ENCODE measurements at places on chromosomes 1 and 21.

DNA sequence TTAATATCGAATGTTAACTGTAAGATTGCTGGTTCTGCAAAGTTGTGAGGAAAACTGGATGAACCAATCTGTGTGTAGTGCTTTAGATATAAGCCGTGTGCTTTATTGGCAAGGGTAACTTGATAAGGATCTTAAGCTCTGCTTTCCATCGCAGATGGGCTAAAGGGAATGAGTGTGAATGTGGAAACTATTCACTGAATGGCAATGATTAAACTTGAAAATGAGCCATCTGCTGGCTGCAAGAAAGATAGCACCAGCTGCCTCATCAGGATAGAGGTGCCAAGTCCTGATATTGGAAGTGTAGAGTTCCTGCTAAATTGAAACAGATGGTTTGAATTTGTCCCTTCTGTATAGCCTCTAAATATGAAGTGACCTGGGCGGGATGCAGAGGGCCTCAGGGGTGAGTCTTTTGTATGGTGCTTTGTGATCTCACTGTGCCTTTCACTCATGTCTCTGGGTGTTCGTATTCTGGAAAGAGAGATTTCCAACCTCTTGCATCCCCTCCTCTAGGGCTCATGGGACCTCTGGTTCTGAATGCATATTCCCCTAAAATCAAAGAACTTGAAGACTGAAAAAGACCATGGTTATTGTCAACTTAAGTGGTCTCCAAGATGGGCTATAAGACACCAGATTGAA, 9.2 kb downstream of the FCRL3 start:
- no peak overlapping the region for H3K4me3 ChIP-seq
- H3K36me3 ChIP-seq: no peaks in the 10 kb centered on the region
- no peak overlapping the region for H3K27ac ChIP-seq
- no peaks in the 10 kb centered on the region for H3K27me3 ChIP-seq
- H3K4me1 ChIP-seq: no peaks in the 10 kb centered on the region
- DNase-seq: peak; percentile 3

GRCh38 chr1:14517841-14518180, 80.7 kb upstream of the KAZN start:
- H3K4me1 ChIP-seq: peaks cover 4% of the 10 kb centered on the region
- DNase-seq: no peak
- no peak overlapping the region for H3K27ac ChIP-seq
- H3K36me3 ChIP-seq: no peaks in the 10 kb centered on the region
- H3K4me3 ChIP-seq: no peak overlapping the region

DNA sequence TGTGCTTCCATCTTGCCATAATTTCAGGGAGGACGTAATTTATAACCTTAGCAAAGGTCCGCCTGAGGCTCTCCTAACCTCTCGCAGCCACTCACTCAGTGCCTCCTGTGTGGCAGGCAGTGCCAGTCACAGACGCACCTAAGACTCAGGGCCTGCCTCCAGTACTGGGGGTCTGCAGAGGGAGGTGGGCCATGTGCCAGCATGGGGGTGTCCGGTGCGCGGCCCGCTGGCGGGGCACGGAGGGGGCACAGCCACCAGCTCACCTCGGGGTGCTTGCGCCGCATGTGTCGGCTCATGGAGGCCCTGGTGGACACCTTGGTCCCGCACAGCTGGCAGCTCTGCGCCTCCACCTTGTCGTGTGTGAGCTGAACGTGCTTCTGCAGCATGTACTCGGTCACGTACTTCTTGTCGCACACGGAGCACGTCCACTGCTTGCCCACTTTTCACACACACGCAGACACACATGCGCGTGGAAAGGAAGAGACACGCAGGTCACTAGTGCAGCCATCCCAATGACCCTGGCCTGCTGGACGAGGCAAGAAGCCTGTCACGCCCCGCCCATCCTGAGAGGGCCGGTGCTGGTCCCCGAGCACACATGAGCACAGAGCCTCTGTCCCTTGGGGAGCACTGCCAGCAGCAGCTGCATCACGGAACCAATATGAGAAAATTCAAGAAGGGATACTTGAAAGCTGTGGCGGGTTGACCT, 43.2 kb upstream of the RIPK4 start:
- DNase-seq: no peak
- no peaks in the 10 kb centered on the region for H3K4me1 ChIP-seq
- H3K4me3 ChIP-seq: peak overlapping the region; percentile 55
- no peak overlapping the region for H3K27ac ChIP-seq

- DNase-seq: no peak
- H3K27ac ChIP-seq: no peak overlapping the region
- H3K4me1 ChIP-seq: no peaks in the 10 kb centered on the region
- H3K27me3 ChIP-seq: no peaks in the 10 kb centered on the region
Measured at GRCh38 chr21:35095859-35096291, 46.8 kb upstream of the RUNX1 start.

DNA sequence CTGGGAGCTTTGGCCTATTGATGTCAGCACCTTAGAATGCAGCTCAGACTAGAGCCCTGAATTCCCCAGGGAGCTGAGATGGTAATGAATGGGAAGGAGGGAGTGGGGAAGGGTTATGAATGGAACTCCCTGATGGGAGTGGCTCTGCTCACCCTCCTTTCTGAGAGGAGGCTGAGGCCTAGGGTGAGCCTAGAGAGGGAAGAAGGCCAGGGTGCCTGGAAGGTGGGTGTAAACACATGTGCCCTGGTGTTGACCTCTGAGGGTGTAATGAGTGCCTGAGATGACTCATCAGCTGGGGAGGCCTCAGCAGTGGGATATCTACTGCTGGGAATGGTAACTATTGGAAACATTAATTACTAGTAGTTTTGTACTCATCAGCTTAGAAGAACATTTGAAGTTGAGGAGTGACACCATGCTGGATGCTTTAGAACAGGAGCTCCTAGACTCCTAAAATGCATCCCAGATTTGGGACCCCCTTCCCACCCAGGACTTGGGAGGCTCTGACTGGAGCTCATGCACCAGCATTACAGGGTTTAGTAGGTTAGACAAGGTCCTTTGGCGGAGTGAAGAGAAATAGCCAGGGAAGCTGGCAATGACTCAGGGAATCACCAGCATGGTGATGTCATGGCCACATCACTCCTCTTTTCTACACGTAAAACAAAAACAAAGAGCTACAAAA, 16.0 kb upstream of the PIGV start:
- no peak for DNase-seq
- H3K27ac ChIP-seq: no peak overlapping the region

- H3K27ac ChIP-seq: no peak overlapping the region
- H3K27me3 ChIP-seq: no peaks in the 10 kb centered on the region
- H3K4me1 ChIP-seq: no peaks in the 10 kb centered on the region
- DNase-seq: no peak
- no peaks in the 10 kb centered on the region for H3K36me3 ChIP-seq
- no peak overlapping the region for H3K4me3 ChIP-seq
Measured at GRCh38 chr1:240621249-240621648, 9.3 kb upstream of the GREM2 start.

- H3K4me1 ChIP-seq: no peaks in the 10 kb centered on the region
- no peak overlapping the region for H3K27ac ChIP-seq
- H3K36me3 ChIP-seq: peaks cover 37% of the 10 kb centered on the region
- DNase-seq: no peak
- H3K4me3 ChIP-seq: no peak overlapping the region
- H3K27me3 ChIP-seq: no peaks in the 10 kb centered on the region
Measured at GRCh38 chr1:201850053-201850397, 21.1 kb downstream of the IPO9 start.

DNA sequence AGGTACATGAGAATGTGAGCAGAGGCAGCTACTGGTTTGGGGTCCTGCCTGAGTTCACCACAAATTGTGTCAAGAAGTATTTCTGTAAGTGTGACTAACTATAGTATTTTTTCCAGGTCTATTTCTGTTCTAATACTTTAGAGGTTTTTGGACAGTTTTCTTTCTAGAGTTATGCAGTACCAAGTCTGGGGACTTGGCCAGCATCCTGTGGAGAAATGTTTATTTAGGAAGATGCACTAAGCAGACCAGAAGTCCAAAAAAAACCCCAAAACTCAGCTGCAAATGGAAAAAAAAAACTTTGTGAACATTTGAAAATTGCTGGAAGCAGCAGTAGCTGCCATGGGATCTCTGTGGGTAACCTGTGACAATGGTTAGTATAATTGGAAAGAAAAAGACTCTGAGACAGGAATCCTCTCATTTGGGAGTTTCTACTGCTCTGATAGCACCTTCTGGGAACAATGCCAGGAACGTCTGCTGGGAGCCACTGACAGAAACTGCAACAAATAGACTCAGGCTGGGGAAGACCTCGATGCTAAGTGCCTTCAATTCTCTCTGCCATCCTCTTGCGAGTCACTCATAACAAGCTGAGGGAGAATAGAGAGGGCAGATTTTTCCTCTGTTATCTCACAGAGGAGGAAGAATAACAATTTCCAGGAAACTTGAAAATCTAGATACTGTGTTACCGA, 37.6 kb downstream of the OR10R2 start:
- H3K27me3 ChIP-seq: no peaks in the 10 kb centered on the region
- H3K27ac ChIP-seq: no peak overlapping the region
- no peaks in the 10 kb centered on the region for H3K36me3 ChIP-seq
- no peak overlapping the region for H3K4me3 ChIP-seq

GRCh38 chr21:45047257-45047656, 27.1 kb upstream of the ADARB1 start:
- H3K27me3 ChIP-seq: no peaks in the 10 kb centered on the region
- peaks cover 2% of the 10 kb centered on the region for H3K4me1 ChIP-seq
- no peaks in the 10 kb centered on the region for H3K36me3 ChIP-seq
- H3K4me3 ChIP-seq: no peak overlapping the region
- no peak for DNase-seq

GRCh38 chr1:240310226-240310925, 218.7 kb downstream of the FMN2 start:
- H3K36me3 ChIP-seq: no peaks in the 10 kb centered on the region
- H3K27ac ChIP-seq: no peak overlapping the region
- H3K27me3 ChIP-seq: no peaks in the 10 kb centered on the region
- H3K4me3 ChIP-seq: no peak overlapping the region
- no peak for DNase-seq

- no peaks in the 10 kb centered on the region for H3K27me3 ChIP-seq
- H3K36me3 ChIP-seq: peaks cover 60% of the 10 kb centered on the region
- DNase-seq: no peak
- H3K27ac ChIP-seq: no peak overlapping the region
- no peak overlapping the region for H3K4me3 ChIP-seq
- peaks cover 10% of the 10 kb centered on the region for H3K4me1 ChIP-seq
Measured at GRCh38 chr1:224430511-224431113, 4.0 kb downstream of the WDR26 start.

GRCh38 chr21:16438761-16439160, 709.0 kb downstream of the USP25 start:
- H3K27me3 ChIP-seq: no peaks in the 10 kb centered on the region
- DNase-seq: no peak
- H3K36me3 ChIP-seq: no peaks in the 10 kb centered on the region
- no peak overlapping the region for H3K27ac ChIP-seq
- no peaks in the 10 kb centered on the region for H3K4me1 ChIP-seq
- no peak overlapping the region for H3K4me3 ChIP-seq

DNA sequence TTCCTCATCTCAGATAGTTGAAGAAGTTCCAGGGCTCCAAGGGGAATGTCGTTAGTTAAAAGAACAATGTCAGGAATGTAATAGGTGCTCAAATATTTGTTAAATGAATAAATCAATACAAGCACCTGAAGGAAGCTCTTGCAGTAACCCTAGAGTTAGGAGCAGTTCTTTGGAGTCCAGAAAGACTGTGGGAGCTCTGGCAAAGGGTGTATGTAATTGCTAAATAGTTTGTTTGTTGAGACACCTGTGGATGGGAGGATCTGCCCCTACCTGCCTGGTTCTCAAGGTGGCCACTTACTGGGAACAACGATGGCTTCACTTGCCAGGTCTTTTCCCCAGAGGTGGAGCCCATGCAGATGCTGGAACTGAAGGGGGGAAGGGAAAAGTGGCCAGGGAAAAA, 27.5 kb upstream of the JUN start:
- peaks cover 4% of the 10 kb centered on the region for H3K4me1 ChIP-seq
- no peak overlapping the region for H3K27ac ChIP-seq
- H3K36me3 ChIP-seq: no peaks in the 10 kb centered on the region

- no peaks in the 10 kb centered on the region for H3K36me3 ChIP-seq
- H3K27me3 ChIP-seq: no peaks in the 10 kb centered on the region
- peaks cover 7% of the 10 kb centered on the region for H3K4me1 ChIP-seq
Measured at GRCh38 chr1:222926566-222926965, 111.7 kb downstream of the DISP1 start.

- H3K27me3 ChIP-seq: peaks cover 3% of the 10 kb centered on the region
- no peaks in the 10 kb centered on the region for H3K36me3 ChIP-seq
- no peak overlapping the region for H3K27ac ChIP-seq
- no peak overlapping the region for H3K4me3 ChIP-seq
- no peak for DNase-seq
Measured at GRCh38 chr1:42002220-42002619, 83.5 kb upstream of the HIVEP3 start.

DNA sequence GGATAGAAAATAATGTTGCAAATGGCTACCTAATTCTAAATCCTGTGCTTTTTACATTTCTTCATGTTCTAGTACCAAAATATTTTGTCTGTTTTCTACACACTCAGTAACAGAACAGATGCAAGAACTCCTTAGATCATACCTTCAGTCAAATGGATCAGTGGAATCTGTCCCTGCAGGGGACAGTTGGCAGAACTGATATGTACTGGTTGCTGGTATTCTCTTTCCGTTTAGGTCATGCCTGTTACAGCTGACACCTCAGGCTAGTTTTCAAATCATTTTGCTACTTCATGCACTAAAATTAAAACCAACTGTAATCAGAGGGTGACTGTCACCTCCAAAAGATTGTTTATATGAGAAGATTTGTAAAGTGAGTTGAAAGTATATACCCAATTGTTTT, 109.2 kb downstream of the TNNI3K start:
- DNase-seq: no peak
- no peaks in the 10 kb centered on the region for H3K27me3 ChIP-seq
- peaks cover 8% of the 10 kb centered on the region for H3K4me1 ChIP-seq
- no peak overlapping the region for H3K27ac ChIP-seq
- no peak overlapping the region for H3K4me3 ChIP-seq
- H3K36me3 ChIP-seq: no peaks in the 10 kb centered on the region

GRCh38 chr1:178607718-178608408, 95.0 kb downstream of the TEX35 start:
- no peak for DNase-seq
- no peak overlapping the region for H3K27ac ChIP-seq
- no peaks in the 10 kb centered on the region for H3K27me3 ChIP-seq
- no peaks in the 10 kb centered on the region for H3K4me1 ChIP-seq

Measured in neuronal stem cell (in vitro differentiated cells).